Activated CD4-positive, alpha-beta T cell treated with anti-CD3 and anti-CD28 coated beads, Interleukin-2, amount 10 ng/mL, durations not matched to agents 7 days and 5 days (primary cell): ENCODE measurements at places on chromosomes 1 and 21.

GRCh38 chr1:181391301-181391900, 91.9 kb upstream of the CACNA1E start:
- DNase-seq: no peak

GRCh38 chr1:116574581-116575291, 3.9 kb upstream of the CD58 start:
- peak; percentile 66 for DNase-seq

DNA sequence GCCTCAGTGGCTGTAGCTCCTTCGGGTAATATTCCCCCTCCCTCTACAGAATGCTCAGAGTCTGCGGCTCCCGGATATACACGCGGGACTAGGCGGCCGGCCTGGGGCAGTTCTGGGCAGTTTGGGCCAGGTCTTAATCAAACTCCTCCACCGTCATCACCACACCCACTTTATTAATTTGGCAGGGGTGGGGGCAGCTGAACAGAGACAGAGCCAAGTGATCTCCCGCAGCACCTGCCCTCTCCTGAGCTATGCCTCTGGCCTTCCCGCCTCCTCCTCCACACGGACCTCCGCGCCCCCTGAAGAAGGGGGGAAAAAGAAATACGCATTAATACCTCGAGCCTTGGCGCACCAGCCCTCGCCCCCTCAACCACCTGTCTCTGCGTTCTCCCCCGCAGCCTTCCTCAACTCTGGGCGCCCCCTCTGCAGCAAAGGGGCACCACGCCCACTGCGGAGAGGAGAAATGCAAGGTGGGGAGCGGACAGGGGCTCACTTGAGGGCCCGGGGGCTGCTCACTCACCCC, 42.6 kb downstream of the CD34 start:
- DNase-seq: peak; percentile 44

GRCh38 chr1:181089017-181089675, 646 bp downstream of the IER5 start:
- peak; percentile 23 for DNase-seq

GRCh38 chr1:158014731-158015320, 21.4 kb downstream of the KIRREL1 start:
- DNase-seq: no peak

DNA sequence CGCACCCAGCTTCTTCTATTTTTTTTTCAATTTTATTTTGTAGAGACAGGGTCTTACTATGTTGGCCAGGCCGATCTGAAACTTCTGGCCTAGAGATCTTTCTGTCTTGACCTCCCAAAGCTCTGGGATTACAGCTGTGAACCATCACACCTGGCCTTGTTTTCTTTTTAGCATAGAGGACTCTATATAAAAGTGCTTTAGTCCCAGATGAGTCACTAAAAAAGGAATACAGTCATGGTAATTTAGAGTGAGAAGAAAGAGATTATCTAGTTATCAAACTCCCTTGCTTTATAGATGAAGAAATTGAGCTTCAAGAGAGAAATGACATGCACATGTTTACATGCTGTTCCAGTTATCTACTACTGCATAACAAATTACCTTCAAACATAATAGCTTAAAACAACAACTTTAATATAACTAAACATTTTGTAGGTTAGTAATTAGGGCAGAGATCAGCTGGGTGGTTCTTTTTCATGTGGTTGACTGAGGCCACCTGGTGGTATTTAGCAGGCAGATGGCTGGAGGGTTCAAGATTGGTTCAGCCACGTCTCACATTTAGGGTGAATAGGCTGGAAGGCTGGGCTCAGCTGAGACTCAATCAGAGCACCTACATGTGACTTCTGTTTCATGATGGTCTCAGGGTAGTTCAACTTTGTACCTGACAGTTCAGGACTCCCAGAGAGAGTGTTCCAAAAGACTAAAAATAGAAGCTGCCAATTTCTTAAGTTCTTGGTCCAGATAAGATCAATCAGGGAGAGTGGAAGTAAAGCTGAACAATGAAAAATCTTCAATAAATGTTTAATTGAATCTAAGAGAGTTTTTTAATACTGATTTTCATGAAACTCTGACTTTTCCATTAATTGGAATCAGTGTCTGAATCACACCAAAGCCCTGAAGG, 16.9 kb upstream of the MTF2 start:
- peak; percentile 58 for DNase-seq

DNA sequence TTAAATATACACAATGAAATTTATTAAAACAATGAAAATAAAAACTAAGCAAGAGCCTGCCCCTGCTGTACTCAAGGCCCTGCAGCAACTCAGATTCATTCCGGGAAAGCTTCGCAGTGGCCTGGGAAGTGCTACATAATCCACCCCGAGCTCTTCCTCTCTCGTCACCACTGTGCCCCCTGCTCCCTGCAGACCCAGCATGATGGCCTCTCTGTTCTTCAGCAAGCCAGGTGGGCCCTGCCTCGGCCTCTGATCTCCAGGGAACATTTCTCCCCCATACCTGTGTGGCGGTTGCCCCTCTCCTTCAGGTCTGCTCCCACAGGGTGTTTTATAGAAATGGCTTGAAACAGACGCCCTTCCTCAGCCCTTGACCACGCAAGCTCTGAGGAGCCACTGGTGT, 10.6 kb downstream of the RNF187 start:
- no peak for DNase-seq

DNA sequence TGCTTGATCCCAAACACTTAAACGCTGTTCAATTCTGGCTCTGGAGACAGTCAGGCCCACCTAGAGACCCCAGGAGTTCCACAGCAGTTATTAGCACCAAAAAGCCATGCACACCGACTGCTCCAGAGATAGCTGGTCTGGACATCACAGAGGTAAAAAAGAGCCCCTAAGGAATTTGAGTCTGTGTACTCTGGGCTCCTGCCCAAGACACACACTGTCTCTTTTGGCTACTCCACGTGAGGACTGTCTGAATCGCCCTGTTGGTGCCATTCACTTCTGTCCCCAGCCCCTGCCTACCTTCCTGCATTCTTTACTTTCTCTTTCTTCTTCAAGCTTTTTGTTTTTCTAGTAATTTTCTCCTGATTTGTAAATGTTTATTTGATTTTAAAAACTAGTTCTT, 197.4 kb downstream of the ADGRL2 start:
- no peak for DNase-seq

DNA sequence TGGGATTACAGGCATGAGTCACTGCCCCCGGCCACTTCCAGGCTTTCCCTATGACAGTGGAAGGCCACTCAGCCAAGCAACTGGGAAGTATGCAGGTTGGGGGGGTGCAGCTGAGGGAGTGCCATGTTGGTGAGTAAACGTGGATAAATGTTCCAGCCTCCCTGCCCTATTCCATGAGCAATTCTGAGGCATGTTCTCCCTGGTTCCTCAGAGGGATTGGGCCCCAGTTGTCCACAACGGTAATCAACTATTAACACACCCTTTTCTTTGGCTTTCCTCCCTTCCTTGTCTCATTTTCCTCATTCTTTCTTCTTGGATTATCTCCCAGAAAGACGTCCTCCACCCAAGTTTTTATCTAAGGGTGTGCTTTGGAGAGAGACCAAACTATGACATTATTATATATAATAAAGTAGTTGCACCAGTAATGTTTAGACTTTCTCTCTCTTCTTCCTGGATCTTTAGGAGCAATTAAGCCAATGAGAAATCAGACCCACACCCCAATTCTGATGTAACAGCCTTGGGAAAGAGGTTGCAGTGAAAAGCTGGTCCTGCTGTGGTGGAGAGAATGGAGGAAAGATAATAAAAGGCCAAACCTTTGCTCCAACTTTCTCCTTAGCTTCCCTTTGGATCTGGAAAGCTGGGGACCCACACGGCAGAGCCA, 6.8 kb upstream of the SLAMF9 start:
- no peak for DNase-seq

- DNase-seq: no peak
Measured at GRCh38 chr21:45847870-45848269, 133.7 kb upstream of the COL6A1 start.

- DNase-seq: peak; percentile 71
Measured at GRCh38 chr1:158998781-158999161, 10.9 kb upstream of the IFI16 start.

- DNase-seq: no peak
Measured at GRCh38 chr1:168271636-168272035, 9.0 kb upstream of the TBX19 start.

DNA sequence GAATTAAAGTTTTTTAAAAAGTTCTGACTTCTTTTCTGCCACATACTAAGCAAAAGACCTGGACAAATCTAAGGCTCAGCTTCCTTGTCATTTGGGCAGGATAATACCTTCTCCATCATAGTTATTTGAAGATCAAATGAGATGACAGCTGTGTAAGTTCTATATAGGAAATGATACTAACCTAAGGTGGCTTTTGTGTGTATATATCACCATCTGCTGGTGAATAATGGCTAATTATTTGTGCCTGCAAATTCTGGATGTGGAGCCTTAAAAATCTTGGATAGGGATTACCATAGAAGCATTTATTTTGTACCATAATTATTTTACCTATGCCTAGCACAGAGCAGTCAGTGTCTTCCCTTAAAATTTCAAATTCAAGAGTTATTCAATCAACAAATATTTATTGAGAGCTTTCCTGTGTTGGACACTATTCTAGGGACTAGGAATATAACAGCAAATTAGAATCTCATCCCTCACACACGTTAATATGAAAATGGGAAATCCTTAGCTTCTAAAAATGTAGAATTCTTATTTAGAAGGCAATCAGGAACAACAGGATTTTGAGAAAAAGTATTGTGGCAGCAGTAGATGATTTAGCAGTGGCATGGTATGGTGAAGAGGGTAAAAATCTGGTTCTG, 89.8 kb downstream of the TMEM200B start:
- peak; percentile 10 for DNase-seq

DNA sequence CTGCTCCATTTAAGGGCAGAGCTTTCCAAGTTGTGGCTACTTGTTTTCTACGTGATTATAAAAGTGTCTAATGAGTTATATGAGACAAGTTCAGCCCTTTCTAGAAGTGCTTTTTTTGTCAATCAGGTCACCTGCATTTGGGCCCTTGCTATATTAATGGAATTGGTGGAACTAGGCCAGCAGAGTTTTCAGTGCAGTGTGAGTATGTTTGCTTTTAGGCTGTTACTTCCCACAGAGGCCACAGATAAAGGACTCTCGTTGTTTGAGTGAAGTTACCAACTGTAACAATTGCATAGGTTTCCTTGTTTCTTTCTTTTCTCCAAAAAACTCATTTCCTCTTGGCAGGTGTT, 10.9 kb downstream of the SMAP2 start:
- DNase-seq: no peak

DNA sequence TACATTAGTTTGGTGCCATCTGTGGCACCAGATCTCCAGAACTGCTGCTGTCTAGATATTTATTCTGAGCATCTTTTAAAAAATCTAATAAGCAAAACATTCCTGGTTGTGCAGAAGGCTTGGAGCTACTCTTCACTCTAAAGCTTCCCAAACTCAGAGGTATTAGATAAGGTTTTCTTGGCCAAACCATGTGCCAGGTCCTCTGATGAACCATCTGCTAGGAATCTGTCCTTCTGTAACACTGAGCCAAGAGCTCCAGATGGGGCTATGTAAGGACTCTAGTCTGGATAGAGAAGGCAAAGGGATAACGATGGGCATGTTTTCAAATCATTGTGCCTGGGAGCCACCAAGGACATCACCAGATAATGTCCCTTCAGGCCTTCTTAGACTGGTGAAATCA, 410.6 kb downstream of the NTNG1 start:
- no peak for DNase-seq

DNA sequence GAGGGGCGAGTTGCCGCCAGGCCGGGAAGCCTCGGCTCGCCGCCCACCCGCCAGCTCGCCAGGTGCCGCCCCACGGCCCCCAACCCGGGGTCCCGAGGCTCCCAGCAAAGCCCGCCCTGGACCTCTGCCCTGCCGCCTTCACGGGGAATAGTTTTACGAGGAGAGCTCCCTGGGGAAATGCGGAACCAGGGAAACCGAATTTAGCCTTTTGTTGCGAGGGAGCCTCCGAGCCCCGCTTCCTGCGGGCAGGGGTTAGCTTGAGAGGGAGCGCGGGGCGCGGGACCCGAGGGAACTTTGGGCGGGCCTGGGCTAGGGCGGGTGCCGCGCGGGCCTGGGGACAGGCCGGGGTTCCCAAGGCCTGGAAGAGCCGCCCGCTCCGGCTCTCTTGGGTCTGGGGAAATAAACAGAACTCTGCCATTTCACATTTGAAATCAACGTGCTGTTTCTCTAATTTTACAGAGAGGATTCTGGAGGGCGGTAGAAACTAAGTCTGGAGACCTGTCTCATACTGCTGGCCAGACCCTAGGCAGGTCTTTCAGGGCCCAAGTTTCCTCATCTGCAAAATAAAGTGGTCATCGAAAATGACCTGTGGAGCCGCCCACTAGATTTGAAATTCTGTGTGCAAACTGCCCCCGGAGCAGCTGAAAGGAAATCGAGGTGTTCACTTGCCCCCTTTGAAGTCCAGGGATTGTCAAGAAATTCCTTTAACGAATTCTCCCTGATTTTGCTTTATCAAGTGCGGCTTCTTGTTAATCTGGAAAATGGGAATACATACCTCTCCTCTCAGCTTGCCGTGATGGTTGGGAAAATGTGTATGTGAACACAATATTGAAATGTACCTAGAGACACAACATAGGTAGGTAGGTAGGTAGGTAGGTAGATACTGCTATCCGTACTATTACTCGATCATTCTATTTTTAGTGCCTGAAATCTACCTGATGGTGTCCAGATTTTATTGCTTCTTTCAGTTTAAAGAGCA, 749 bp upstream of the GLUL start:
- peak; percentile 17 for DNase-seq

DNA sequence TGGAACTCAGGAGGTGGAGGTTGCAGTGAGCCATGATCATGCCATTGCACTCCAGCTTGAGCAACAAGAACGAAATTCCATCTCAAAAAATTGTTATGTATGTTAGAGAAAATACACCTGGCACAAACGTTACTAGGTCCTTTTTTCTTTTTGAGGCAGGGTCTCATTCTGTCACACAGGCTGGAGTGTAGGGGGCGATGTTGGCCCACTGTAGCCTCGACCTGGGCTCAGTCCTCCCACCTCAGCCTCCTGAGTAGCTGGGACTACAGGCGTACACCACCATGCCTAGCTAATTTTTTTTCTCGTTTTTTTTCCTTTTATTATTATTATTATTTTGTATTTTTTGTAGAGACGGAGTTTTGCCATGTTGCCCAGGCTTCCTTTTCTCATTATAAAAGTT, 4.4 kb downstream of the HAX1 start:
- peak; percentile 36 for DNase-seq

GRCh38 chr1:205578780-205579571, 52.8 kb downstream of the ELK4 start:
- no peak for DNase-seq

DNA sequence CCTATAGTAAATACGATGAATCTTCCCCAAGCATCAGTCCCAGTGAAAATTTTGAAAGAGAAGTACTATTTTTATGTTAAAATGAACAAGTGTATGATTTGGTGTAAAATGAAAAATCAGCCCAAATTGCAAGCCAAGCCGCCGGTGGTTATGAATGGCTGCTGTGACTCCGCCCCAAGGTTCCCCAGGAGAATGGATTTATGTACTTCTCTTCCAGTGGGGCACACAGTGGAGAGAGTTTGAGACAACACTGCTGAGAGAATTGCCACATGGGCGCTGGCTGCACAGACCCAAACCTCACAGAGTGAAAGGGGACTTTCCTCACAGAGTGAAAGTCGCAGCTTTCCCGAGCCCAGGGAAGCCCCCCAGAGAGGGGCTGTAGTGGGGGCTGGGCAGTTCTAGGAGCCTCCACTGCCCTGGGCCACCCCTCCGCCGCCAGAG, 24.0 kb downstream of the CDK18 start:
- DNase-seq: no peak
